ENCODE measurements at places on chromosomes 12 and 14.

DNA sequence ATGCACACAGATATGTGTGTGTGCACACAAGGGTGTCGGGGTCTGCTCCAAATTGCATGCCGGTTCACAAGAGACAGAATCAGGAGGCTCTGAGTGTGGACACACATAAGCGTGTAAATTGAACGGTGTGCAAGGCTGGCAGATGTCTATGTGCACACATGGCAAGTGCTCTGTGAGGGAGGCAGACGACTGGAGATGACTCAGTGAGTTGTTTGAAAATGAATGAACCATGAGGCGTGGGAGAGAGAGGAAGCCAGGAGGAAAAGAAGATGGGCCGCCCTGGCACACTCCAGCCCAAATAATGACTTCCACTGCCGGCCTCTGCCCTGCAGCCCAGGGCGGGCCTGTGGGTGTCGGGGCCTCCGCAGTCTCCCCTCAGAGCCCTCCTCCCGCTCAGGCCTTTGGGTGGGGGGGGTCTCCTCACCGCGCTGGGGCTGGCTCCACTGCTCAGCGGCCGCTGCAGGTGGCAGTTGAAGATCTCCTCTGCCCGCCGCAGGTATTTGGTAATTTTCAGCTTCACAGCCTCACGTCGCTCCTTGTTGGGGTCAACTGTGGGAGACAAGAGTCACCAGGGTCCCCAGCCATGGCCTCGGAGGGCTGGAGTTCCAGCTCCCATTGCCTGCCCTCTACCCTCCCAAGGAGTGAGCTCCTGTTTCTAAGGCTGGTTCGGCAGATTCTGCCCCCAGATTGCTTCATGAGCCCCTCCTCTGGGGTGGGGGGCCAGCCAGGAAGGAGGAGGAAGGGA is 3.5 kb downstream of the RPS6KL1 start:
- DNase-seq = no peak

DNA sequence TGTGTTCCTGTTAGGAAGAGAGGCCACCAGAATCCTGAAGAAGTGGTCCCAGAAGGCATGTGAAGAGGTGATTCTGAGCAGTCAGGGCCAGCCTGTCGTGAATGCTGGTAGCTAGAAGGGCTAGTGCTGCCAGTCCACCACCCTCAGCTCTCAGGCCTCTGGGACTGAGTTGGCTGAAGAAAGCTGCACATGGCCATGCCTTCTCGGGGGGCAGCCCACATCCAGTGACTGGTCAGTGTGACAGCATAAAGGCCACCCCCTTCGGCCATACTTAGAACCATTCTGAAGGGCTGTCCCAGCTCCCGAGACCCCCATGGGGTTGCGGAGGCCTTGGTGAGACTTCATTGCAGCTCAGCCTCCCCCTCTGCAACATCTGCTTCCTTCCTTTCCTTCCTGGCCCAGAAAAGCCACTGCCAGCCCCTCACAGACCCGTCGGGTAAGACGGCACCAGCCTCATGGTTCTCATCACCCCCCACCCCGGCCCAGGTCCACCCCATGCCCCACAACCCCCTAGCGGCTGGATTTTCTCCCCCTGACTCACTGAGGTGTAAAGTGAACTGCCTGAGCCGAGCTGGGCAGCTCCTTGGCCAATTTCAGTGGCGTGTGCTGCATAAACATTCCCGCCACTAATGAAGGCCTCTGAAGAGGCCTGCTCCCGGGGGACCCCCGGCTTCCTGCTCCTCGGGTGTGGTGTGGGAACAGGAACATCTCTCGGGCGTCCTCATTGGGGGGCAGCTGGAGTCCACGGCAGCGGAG is 49.5 kb upstream of the DIO3 start:
- DNase-seq = no peak

GRCh38 chr12:120047072-120047471 is 58.0 kb downstream of the BICDL1 start:
- no peak for DNase-seq

- DNase-seq = no peak
These were observed 4.5 kb downstream of the ZBTB1 start for GRCh38 chr14:64509036-64509435.

DNA sequence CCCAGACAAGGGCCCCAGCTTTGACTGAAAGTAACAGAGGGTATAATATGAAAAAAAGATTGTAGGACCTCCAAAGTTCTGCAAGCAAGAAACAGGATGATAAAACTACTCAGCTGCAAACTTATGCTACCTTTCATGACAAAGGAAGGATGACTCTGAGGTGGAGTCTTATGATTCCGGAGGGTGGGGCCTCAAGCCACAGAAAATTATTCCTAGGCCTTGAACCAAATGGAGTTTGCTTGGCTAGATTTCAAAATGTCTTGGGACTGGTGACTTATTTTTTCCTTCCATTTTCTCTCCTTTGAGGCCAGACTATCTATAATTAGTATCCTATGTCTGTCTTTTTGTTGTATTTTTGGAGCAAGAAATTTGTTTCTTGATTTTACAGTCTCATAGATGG is 336.4 kb downstream of the LRIG3 start:
- DNase-seq = no peak

GRCh38 chr12:76545486-76545885 is 14.1 kb downstream of the OSBPL8 start:
- no peak for DNase-seq

- DNase-seq = no peak
These were observed 152.6 kb upstream of the NUDT4 start for GRCh38 chr12:93225094-93225493.

DNA sequence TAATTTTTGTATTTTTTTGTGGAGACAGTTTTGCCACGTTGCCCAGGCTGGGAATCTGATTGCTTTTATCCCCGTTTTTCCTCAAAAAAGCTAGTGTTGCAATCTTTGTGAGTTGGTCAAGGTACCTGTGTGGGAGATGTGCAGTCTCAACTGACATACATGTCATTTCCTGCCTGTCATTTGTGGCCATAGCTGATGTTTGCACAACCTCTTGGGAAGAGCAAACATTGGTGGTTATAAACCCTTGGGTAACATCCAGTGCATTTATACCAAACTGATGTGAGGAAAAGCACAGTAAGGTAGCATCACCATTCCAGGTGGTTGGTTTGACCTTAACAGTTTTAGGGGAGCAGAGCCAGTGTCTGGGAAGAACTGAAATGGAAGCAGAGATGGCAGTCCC is 54.7 kb downstream of the ATG14 start:
- no peak for DNase-seq

DNA sequence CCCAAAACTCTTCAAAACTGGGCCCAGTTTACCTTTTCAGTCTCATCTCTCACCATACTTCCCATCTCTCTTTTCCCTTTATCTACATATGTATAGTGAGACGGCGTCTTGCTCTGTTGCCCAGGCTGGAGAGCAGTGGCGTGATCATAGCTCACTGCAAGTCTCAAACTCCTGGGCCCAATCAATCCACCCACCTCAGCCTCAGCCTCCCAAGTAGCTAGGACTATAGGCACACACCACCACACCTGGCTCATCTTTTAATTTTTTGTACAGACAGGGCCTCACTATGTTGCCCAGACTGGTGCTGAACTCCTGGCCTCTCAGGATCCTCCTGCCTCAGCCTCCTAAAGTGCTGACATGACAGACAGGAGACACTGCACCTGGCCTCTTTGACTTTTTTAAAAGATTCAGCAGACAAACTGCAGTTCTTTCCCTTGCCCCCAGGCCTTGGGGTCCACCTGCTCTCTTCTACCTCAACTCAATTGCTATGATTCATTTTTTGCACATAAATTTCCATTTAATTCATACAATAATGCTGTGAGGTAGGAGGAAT is 33.6 kb downstream of the TFCP2 start:
- DNase-seq = no peak

GRCh38 chr14:49641697-49642129 is 6.7 kb upstream of the DNAAF2 start:
- no peak for DNase-seq

DNA sequence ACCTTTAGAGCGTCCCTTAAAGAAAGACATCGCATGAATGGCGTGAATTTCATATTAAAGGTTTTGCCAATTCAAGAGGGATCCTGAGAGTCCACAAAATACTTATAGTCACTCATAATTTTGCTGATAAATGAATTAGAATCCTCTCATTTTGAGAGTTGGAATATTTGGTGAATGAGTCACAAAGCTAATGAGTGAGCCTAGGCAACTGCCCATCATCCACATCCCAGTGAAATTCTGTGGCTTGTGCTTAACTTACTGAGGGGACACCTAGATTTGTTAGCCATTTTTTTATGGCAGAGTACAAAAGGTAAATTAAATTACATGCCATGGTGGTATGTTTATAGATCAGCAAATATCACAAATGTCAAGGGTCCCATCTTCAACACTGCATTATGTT is 12.7 kb upstream of the NOXRED1 start:
- DNase-seq = no peak

- no peak for DNase-seq
These were observed 8.0 kb downstream of the IL23A start for GRCh38 chr12:56346675-56347074.

- no peak for DNase-seq
These were observed 556 bp downstream of the PHETA1 start for GRCh38 chr12:111368291-111368787.

DNA sequence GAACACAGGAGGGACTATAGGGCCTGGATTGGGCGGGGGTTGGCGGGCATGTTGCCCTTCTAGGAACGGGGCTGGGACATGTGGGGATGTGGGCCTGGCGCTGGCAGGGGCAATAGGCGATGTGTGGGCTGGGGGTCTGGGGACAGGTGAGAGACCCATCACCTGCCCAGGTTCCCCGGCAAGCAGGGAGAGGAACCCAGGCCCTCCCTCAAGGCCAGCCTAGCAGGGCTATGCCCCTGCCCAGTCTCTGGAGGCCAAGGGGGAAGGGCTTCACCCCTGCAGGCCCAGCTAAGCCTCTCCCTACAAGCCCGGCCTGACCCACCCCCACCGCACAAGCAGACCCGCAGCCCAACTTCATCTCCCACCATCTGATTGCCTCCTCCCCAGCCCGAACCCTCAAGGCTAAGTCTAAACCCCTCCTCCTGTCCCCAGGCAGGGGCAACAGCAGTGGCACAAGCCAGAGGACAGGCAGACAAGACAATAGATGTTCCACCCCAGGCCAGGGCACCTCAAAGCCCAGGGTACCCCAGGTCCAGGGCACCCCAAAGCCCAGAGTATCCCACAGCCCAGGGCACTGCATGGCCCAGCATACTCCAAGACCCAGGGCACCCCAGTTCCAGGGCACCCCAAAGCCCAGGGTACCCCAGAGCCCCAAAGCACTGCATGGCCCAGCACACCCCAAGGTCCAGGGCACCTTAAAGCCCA is 6.5 kb downstream of the JAG2 start:
- DNase-seq = no peak

- DNase-seq = no peak
These were observed 4.4 kb upstream of the ARHGAP5 start for GRCh38 chr14:32072676-32073075.

GRCh38 chr12:12776261-12776660 is 9.2 kb upstream of the APOLD1 start:
- DNase-seq = no peak

GRCh38 chr14:98853063-98853729 is 418.8 kb downstream of the BCL11B start:
- no peak for DNase-seq

- DNase-seq = no peak
These were observed 3.5 kb downstream of the DNAH10 start for GRCh38 chr12:123765504-123766035.

GRCh38 chr12:57128519-57129247 is 400 bp downstream of the LRP1 start:
- DNase-seq = no peak

- no peak for DNase-seq
These were observed 124.2 kb downstream of the TTC7B start for GRCh38 chr14:90692061-90692460.

- DNase-seq = no peak
These were observed 397.7 kb upstream of the RGS6 start for GRCh38 chr14:71534506-71534905.

DNA sequence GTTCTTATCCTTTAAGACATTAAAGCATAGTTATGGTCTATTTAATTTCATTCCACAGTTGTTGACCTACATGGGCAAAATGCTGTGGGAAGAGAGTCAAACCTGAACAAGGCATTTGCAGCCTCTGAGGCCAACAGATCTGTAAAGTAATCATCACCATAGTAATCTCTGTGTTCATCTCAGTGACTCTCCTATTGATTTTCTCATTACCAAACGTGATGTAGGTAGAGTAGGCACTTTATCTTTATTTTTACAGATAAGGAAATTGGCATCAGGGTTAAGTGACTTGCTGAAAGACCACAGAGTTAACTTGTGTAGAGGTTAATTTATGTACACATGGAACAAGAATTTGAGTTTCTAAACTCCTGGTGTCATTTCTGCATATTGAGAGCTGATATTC is 203.0 kb downstream of the ESR2 start:
- no peak for DNase-seq

GRCh38 chr12:69633061-69633460 is 22.4 kb upstream of the LRRC10 start:
- DNase-seq = no peak

DNA sequence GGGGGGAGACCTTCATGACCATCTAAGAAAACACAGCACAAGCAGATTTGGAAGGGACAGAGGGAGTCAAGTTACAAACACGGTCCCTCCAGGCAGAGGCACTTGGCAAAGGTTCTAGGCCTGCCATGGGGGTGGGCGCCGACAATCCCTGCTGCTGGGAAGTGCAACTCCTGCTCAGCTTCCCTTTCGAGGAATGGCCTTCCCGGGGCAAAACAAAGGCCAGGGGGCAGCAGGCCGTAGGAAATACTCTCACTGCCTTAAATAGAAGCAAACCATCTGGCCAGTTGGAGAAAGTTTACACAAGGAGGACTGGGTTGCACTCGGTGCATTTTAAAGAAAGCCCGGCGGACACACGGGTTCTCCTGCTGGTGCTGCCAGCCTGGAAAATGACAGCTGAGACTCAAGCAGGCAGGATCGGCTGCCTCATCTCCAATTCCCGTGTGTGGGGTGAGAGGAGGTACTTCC is 65.8 kb downstream of the ITPK1 start:
- DNase-seq = no peak

DNA sequence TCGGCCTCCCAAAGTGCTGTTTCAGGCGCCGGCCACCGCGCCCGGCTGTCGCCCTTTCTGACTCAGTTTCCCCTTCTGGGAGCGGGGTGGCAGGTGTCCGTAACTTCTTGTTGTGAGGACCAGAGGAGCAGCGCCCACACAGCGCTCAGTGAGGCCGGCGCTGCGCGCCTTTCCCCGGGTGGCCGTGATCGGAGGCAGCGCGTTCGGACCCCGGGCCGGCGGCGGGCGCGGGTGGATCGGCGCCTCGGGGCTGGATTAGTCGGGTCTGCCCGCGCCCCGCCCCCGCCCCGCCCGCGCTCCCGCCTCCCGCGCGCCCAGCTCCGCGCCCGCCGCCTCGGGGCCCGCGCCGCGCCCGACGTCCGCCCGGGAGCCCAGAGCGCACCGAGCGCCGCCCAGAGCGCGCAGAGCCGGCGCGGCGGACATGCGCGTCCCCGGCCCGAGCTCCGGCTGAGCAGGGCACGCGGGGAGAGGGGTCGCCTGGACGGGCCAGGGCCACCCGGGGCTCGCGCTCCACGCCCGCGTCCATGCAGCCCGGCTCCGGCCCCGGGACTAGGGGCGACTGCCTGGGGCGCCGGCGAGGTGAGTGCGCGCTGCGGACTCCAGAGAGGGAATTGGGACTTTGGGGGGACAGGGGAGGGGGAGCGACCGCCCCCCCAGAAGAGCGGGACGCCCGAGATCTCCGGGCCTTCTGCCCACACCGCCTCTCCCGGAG is 50.6 kb downstream of the LRCOL1 start:
- DNase-seq = peak; percentile 47

- DNase-seq = no peak
These were observed 5.5 kb upstream of the OTX2 start for GRCh38 chr14:56815745-56816144.

GRCh38 chr14:104993306-104993705 is 7.7 kb downstream of the CLBA1 start:
- DNase-seq = no peak
